Camera-type eye (tissue), 1 donor: ENCODE measurements at places on chromosomes 2 and 18. TPM values are rescaled to one million over a fixed set of nuclear protein-coding genes. Genes with fewer than 3 reads are reported as not detected.

The RNF152 gene
- 49.1 TPM for total RNA-seq

The LYPD6B gene
- total RNA-seq: 6.8 TPM

The SGPP2 gene
- 2.0 TPM for total RNA-seq

The RTP5 gene
- not detected for total RNA-seq

The CYTIP gene
- total RNA-seq: 1.8 TPM

The TRIM54 gene
- 4.7 TPM for total RNA-seq

The ACTG2 gene
- 53.9 TPM for total RNA-seq

The IL1RL2 gene
- total RNA-seq: 1.4 TPM

The IL36B gene
- not detected for total RNA-seq

The B3GNT7 gene
- 3.4 TPM for total RNA-seq

The FBXO36 gene
- 6.3 TPM for total RNA-seq

The FARSB gene
- 15.6 TPM for total RNA-seq

The PID1 gene
- 31.1 TPM for total RNA-seq

The CCDC150 gene
- total RNA-seq: 5.6 TPM

The ALKAL2 gene
- 6.8 TPM for total RNA-seq

The PUM2 gene
- 216 TPM for total RNA-seq

The CXCR4 gene
- 95.7 TPM for total RNA-seq

The GREB1 gene
- total RNA-seq: 18.5 TPM

The EVX2 gene
- total RNA-seq: not detected

The ABCB11 gene
- total RNA-seq: 0.38 TPM

The HNMT gene
- 29.9 TPM for total RNA-seq

The FLACC1 gene
- 2.9 TPM for total RNA-seq

The NOSTRIN gene
- 8.8 TPM for total RNA-seq

The KCNK3 gene
- 40.4 TPM for total RNA-seq

The GRP gene
- 2.4 TPM for total RNA-seq

The LRRC30 gene
- 0.49 TPM for total RNA-seq

The OXER1 gene
- 4.3 TPM for total RNA-seq

The GRB14 gene
- 7.8 TPM for total RNA-seq

The SCYGR4 gene
- not detected for total RNA-seq

The TSPYL6 gene
- 0.44 TPM for total RNA-seq

The ILKAP gene
- total RNA-seq: 38.9 TPM

The POTEC gene
- not detected for total RNA-seq

The IL36RN gene
- total RNA-seq: 0.22 TPM

The IL36A gene
- total RNA-seq: not detected

The SRBD1 gene
- total RNA-seq: 36.7 TPM

The STAM2 gene
- 63.7 TPM for total RNA-seq

The SIGLEC15 gene
- total RNA-seq: 0.99 TPM

The KLHL41 gene
- 209 TPM for total RNA-seq

The C2orf78 gene
- not detected for total RNA-seq

The C2orf66 gene
- total RNA-seq: 0.55 TPM

The DSG1 gene
- 8.5 TPM for total RNA-seq

The GKN1 gene
- not detected for total RNA-seq
